ENCODE measurements at places on chromosomes 1 and 21.

DNA sequence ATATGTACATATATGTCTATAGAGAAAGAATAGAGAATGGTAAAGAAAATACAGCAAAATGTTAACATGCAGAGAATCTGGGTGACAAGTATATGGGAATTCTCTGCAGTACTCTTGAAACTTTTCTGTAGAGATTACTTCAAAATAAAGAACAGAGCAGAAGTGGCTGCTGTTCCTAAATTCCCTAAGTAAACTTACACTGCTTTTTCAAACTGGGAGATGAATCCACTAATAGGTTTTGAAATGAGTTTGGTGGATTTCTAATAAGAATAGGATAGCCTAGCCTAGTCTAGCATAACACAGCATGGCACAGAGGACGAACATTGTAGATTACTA lies 450 bp upstream of the CR2 start:
- no peak for DNase-seq

DNA sequence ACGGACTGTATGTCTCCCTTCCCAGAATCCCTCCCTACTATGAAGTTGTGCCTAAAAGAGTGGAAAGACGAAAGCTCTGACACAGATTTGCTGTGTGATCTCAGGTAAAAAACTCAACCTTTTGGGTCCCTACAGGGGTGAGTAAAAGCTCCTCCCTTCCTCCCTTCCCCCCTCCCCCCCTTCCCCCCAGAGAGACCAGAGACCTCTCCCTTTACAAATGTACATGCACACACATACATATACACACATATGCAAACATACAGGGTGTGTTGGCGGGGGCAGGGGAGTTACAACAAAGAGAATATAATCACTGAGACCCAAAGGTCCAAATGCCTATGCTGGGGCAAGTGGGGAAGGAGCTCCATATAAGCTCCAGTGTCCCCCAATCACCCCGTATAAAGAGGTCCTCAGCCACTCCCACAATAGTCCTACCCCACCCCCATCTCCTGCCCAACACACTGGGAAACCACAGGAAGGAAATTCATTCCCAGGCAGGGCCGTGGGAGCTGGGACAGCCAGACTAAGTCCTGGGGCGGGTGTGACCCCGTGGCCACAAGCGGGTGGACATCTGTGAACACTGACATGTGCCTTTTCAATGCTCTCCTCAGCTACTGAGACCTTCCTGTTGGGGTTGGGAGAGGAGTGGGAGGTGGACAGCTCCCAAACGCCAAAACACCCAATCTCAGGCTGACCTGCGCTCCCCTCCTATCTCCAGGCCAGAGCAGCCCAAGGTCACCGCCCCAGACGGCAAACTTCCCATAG lies 2.0 kb downstream of the MEF2D start:
- DNase-seq = peak; percentile 67

DNA sequence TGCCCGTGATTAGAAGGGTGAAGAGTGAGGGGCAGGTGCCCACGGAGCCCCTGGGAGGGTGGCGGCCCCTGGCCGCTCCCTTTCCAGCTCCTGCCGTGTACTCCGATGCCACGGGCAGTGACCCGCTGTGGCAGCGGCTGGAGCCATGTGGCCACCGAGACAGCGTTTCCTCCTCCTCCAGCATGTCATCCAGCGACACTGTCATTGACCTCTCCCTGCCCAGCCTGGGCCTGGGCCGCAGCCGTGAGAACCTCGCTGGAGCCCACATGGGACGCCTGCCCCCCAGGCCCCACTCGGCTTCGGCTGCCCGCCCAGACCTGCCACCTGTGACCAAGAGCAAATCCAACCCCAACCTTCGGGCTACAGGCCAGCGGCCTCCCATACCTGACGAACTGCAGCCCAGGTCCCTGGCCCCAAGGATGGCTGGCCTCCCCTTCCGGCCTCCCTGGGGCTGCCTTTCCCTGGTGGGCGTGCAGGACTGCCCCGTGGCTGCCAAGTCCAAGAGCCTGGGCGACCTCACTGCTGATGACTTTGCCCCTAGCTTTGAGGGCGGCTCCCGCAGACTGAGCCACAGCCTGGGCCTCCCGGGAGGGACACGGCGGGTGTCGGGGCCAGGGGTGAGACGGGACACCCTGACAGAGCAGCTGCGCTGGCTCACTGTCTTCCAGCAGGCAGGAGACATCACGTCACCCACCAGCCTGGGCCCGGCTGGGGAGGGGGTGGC lies 22.0 kb downstream of the PANK4 start:
- no peak for DNase-seq

- DNase-seq = no peak
Observed at GRCh38 chr1:226877669-226878068, 7.3 kb downstream of the PSEN2 start.

DNA sequence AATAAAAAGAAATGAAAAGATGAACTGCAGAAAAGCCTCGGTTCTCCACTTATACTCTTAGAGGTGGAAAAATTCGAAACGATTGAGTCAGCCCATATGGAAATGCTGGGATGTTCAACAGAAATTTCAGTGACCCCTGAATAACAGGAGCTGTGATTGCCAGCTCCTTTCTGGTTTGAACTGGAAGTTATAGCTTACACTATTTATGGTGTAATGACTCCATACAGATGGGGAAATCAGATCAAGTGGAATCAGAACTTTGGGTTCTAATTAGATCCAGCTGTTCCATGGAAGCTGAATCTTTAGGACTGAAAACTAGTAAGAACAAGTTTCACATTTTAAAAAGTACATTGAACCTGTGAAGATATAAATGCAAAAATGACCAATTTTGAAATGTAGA lies 569.3 kb upstream of the ZRANB2 start:
- peak; percentile 38 for DNase-seq

DNA sequence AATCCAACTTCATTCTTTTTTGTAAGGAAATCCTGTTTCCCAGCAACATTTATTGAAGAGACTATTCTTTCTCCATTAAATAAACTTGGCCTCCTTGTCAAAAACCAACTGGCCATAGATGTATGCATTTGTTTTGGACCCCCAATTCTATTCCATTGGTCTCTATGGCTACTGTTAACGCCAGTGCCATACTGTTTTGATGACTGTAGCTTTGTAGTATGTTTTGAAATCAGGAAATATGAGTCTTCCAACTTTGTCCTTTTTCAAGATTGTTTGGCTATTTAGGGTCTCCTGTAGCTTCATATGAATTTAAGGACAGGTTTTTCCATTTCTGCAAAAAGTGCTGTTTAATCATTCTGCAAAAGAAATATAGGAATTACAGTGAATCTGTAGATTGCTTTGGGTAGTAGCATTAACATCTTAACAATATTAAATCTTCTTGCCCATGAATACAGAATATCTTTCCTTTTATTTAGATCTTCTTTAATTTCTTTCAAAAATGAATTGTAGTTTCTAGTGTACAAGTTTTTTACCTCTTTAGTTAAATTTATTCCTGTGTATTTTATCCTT lies 61.3 kb downstream of the ITGB3BP start:
- DNase-seq = no peak

DNA sequence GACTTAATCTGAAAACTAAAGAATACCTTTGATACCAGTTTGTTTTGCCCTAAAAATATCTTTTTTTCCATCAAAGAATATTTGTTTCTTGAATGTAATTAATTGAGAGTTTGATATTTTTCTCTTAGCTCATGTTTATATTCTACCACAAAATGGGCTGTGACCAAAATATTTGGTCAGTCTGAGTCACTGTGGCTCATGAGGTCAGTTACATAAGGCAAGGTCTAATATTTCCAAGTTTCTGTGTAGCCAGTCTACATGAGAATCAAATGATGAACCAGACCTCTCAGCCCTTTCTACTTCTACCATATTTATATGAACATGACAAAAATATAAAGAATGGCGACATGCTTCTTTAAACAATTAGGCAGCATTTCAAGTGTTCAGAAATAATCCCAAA lies 83.0 kb upstream of the IVNS1ABP start:
- DNase-seq = no peak

DNA sequence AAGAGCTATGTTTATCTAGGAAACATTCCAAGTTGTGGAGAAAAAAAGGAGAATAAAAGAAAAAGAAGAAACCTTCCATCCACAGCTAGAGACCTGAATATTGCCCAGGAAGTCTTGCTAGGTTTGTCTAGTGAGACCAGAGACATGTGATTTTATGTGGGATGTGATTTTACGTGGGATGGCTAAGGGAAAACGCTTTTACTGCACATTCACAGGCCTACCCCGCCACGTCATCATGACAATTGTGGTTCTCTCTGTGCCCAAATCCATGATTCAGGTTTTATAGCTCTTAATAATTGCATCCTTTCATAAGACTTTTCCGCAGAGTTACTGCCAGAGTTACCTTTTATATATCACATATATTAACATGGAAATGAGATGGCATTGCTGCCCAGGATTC lies 86.4 kb upstream of the SSX2IP start:
- DNase-seq = no peak

DNA sequence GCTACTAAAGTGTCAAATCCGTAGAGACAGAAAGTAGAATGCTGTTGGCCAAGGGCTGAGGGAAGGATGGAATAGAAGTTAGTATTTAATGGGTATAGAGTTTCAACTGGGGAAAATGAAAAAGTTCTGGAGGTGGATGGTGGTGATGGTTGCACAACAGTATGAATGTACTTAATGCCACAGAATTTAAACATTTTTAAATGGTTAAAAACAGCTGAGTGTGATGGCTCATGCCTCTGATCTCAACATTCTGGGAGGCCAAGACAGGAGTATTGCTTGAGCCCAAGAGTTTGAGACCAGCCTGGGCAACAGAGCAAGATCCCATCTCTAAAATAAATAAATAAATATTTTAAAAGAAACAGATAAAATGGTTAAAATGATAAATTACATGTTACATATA lies 44.5 kb downstream of the PIK3R3 start:
- DNase-seq = no peak

GRCh38 chr1:243729956-243730355 lies 120.1 kb downstream of the AKT3 start:
- no peak for DNase-seq

GRCh38 chr1:1240822-1241587 lies 5.5 kb downstream of the C1QTNF12 start:
- no peak for DNase-seq

DNA sequence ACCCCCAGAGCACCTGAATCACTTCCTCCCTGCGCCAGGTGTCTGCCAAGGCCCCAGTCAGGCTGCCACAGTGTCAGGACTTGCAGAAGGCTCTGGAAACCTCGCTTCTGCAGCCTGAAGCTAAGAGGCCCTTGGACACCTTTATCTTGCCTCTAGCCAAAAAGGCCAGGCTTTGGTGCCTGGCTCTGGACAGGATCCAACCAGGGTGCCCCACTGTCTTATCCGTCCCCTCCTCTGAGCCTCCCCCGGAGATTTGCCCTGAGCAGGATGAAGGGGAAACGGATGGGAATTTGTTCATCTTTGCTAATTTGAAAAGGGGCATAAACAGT lies 12.8 kb upstream of the CLSTN1 start:
- DNase-seq = no peak

- no peak for DNase-seq
Observed at GRCh38 chr1:238710697-238711096, 675.7 kb upstream of the CHRM3 start.

DNA sequence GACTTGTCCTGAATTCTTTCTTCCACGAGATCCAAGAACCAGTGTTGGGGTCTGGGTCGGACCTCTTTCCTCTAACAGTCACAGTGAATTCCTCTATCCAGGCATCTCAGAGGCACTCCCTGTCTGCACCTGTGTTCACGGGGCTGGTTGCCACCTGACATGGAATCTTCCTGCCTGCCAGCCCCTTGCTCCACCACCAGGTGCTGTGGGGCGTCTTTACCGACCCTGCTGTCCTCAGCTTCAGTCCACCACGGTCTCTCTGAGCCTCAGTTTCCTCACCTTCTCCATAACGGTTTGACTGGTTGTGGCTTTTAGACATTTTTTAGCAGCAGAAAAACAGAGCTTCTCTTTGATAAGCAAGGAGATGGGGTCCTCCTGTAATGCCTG lies 62.7 kb downstream of the SDC3 start:
- DNase-seq = no peak

- no peak for DNase-seq
Observed at GRCh38 chr1:65946376-65946775, 153.7 kb downstream of the PDE4B start.

- DNase-seq = no peak
Observed at GRCh38 chr21:17391811-17392340, 121.0 kb upstream of the CXADR start.

GRCh38 chr1:52323731-52324130 lies 42.3 kb downstream of the CC2D1B start:
- DNase-seq = no peak

DNA sequence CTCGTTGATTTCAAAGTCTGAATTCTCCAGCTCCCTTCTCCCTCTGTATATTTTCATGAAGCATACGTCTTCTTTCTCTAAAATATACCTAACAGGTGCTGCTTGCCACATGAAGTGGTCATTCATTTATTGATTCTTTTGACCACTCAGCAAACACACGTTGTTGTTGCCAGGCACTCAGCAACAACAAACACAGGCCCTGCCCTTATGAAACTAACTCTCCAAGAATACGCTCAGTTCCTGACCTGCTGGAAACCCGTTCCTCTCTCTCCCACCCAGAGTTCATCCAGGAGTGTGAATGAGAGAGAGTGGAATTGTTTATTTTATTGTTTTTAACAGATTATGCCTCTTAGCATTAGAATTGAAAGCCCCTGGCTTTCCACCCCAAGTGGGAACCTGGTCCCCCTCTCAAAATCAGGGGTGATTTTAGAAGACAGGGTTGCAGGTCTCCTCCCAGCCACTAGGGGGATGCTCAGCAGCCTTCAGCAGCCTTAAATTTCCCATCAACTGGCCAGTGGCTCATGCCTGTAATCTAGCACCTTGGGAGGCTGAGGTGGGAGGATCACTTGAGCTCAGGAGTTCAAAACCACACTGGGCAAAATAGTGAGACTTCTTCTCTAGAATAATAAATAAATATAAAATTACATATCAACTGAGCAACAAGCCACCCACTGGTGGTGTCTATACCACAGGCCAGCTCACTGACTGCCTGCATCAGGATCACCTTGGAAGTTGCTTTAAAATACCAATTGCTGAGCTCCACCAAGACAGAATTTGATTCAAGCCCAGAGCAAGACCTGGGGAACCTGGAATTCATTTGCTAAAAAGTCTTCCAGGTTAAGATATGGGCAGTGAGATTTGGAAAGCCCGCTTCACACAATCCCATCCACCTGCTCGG lies 181.0 kb upstream of the KLHDC7A start:
- no peak for DNase-seq

GRCh38 chr1:109621379-109622136 lies 1.9 kb downstream of the AMPD2 start:
- peak; percentile 21 for DNase-seq

- DNase-seq = no peak
Observed at GRCh38 chr1:229230893-229231753, 39.8 kb upstream of the RAB4A start.

GRCh38 chr21:26177187-26177586 lies 6.6 kb upstream of the APP start:
- DNase-seq = no peak

GRCh38 chr1:228172591-228173527 lies 7.3 kb downstream of the IBA57 start:
- DNase-seq = no peak

- peak; percentile 96 for DNase-seq
Observed at GRCh38 chr1:44808063-44808937, at the start of gene BTBD19. TSS of gene BTBD19 (plus strand) at chr1:44808523. CDS start at chr1:44808821, 298 bp downstream.

Measured in right hindlimb (tissue), 1 donor.